ENCODE measurements at places on chromosomes 6 and 20.

GRCh38 chr20:61564628-61565027, 312.6 kb downstream of the CDH4 start:
- no peak for DNase-seq

GRCh38 chr20:16434062-16434664, 139.1 kb downstream of the KIF16B start:
- DNase-seq: peak; percentile 89

- no peak for DNase-seq
These were observed 102.1 kb downstream of the MTFR2 start for GRCh38 chr6:136148051-136148450.

DNA sequence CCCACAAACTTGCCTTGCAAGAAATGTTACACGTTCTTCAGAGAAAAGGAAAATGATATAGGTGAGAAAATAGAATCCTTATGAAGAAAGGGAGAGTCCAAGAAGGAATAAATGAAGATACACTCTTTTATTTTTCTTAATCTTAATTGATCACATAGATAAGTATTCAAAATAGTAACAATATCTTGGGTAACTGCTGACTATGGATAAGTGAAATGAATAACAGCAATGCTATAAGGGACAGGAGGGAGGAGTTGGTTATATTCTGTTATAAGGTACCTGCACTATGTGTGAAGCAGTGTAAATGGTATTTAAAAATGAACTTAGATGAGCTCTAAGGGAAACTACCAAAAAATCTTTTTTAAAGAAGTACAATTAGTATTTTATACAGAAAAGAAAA, 38.3 kb downstream of the RANBP9 start:
- no peak for DNase-seq

Measured in esophagus muscularis mucosa (tissue), 4 donors.